ENCODE measurements at places on chromosomes 12 and 14. TPM values are rescaled to one million over a fixed set of nuclear protein-coding genes. Genes with fewer than 3 reads are reported as not detected.

GRCh38 chr14:54146601-54147000, 190.0 kb upstream of the BMP4 start:
- DNase-seq = no peak

Gene ZNF891
- 3.3 TPM for polyA plus RNA-seq

Gene SYNDIG1L
- 0.24 TPM for polyA plus RNA-seq

Gene FBLN5
- polyA plus RNA-seq = 125 TPM

- DNase-seq = no peak
These were observed 45.6 kb downstream of the EFCAB11 start for GRCh38 chr14:89908712-89909450.

Gene GOLGA5
- 45.4 TPM for polyA plus RNA-seq

GRCh38 chr14:92475451-92476187, 38.0 kb upstream of the RIN3 start:
- no peak for DNase-seq

DNA sequence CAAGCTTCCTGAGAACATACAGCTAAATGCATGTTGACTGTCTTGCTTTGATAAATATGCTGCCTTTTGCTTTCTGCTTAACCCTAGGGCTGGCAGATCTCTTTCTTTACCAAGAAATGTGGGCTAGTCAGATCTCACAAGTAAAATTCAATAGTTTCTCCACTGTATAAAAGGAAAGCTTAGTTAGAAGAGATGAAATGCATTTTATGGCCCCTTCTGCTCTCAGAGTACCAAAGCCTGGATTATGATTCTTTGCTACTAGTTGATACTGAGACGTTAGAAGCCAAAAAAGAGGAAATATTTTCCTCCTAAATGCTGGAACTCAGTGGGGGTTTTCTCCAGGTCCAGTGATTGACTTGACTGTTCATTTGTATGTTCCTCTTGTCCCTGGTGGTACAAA, 552.7 kb downstream of the SNAPC1 start:
- no peak for DNase-seq

DNA sequence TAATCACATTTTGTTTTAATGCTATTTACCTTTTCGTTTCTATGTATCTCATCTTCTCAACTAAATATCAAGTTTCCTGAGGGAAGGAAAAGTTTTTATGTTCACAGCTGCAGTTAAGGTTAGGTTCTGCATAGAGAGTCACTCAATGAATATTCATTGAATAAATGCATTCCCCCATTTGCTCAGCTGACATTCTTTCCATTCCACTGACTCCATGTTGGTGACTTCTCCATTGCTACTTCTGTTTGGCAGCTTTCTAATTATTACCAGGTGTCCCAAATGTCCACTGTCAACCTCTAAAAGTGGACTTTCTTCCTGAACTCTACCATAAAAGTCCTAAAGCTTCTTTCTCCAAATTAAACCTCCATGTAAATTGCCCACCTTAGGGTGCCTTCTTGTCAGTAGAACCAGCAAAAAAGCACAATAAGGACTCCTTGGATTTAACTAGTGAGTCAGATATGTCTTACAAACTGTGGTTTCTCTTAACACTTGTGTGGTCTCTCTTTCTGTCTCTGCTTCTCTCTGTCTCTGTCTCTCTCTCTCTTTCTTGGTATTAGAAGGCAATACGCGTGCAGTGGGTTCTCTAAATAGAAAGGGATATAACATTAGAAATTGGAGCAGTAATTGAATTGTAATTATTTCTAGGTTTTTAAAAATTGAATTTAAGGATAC, 85.9 kb downstream of the TMEM117 start:
- DNase-seq = no peak
